ENCODE measurements at places on chromosomes 11 and 22.

DNA sequence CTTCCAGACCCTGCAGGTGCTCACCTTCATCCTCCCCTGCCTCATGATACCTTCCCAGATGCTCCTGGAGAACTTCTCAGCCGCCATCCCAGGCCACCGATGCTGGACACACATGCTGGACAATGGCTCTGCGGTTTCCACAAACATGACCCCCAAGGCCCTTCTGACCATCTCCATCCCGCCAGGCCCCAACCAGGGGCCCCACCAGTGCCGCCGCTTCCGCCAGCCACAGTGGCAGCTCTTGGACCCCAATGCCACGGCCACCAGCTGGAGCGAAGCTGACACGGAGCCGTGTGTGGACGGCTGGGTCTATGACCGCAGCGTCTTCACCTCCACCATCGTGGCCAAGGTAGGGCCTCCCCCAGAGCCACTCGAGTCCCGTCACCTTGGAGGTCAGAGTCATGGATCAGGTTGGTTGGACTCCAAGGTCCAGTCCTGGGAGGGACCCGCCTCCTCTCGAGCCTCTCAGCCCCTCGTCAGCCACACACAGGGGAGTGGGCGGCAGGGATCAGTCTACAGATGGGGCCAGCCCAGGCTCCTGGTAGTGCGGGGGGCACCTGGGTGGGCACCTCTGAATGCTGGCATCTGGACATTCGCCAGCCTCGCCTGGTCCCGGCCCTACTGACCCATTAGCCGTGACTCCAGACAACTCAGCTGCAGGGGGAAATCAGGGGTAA lies 34.8 kb upstream of the SLC22A12 start:
- no peak for DNase-seq

- no peak for DNase-seq
Measured at GRCh38 chr11:117255966-117256365, 23.5 kb downstream of the RNF214 start.

DNA sequence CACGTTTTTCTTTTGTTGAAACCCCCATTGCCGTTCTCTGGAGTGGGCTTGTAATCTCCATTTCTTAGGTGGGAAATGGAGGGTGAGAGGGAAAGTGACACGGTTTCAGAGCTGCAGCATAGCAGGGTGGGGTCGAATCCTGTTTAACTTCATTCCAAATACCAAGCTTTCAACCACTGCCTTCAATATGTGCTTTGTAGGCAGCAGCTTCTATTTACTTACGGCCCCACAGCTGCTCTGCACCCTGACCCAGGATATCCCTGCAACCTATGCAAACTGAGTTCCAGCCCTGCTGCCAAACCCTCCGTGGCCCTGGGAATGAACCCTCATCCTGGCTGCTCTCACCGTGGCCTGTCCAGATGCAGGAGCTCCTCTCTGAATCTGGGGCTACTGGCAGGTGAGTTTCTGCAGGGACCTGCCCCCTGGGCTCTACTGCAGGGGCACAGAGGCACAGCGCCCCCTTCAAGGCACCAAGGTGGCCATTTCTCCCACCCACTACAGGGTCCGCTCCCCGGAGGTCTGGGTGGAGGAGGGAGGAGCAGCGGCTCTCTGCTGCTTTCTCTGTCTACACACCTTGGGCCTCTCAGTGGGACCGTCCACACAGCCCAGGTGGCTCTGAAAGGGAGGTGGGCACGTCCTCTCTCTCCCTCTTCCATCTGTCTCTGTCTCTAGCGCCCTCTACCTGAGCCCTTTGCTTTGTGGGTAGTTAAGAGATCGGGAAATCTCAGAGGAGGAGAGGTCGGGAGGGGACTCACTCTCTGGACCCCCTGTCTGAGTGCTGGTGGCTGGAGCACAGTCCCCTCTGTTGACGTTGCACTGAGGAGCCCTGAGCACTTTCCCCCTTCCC lies 279.1 kb downstream of the BRD1 start:
- DNase-seq, result peak; percentile 52

DNA sequence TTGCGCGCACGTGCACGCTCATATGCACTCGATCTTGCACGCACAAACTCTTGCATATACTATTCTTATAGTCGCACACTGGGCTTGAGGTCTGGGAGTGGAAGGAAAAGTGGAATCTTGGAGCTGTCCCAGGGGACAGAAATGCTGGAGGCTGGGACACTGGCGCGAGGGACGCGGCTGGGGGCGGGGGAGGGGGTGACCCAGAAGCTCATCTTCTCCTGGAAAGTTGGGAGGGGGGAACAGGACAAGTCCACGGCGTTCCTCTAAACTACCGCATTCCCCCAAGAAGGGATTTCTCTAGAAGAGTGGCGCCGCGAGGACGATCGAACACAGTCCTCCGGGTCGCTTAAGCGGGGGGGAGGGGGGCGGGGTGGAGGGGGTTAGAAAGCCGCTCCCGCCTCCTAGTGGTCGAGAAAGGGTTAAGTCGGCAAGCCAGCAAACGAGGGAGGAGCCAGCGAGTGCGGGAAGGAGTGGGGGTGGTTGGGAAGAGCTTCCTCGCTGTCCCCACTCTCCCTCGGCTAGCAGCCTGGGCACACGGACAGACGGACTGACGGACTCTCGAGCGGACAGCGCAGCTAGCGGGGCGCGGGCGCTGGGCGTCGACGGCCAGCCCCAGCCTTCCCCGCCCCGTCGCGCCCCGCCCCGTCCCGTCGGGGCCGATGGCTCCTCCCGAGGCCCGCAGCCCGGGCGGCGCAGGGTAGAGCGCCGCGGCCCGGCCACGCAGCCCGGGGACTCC lies at the start of gene RTN4RL2:
TSS of gene RTN4RL2 (plus strand) at position 507 of the 736 bp plus-strand sequence. CDS start 338 bp downstream, outside the sequence.
- DNase-seq, result peak; percentile 88

- no peak for DNase-seq
Measured at GRCh38 chr22:29146771-29147170, 58.9 kb upstream of the EMID1 start.

GRCh38 chr22:27800250-27801201 lies 1.0 kb downstream of the MN1 start:
- DNase-seq, result peak; percentile 41

- DNase-seq, result peak; percentile 79
Measured at GRCh38 chr11:57800444-57801182, 39.0 kb downstream of the CTNND1 start.

- no peak for DNase-seq
Measured at GRCh38 chr11:19474954-19475721, 234.4 kb upstream of the E2F8 start.

GRCh38 chr11:114170226-114170625 lies 110.7 kb downstream of the ZBTB16 start:
- peak; percentile 36 for DNase-seq
